Activated CD8-positive, alpha-beta T cell treated with anti-CD3 and anti-CD28 coated beads, Interleukin-2, amount 10 ng/mL, durations not matched to agents 7 days and 5 days (primary cell): ENCODE measurements at places on chromosomes 16 and 17. TPM values are rescaled to one million over a fixed set of nuclear protein-coding genes. Genes with fewer than 3 reads are reported as not detected.

Gene ZG16
- total RNA-seq = not detected

Gene WFIKKN1
- total RNA-seq = 0.68 TPM

Gene RCVRN
- not detected for total RNA-seq

Gene KRTAP9-7
- total RNA-seq = not detected

Gene IRF8
- 24.0 TPM for total RNA-seq

Gene SCGB1C2
- not detected for total RNA-seq

Gene MAP2K6
- 11.0 TPM for total RNA-seq

Gene KRT222
- total RNA-seq = not detected

Gene ADAD2
- 0.18 TPM for total RNA-seq

Gene BCAR1
- 0.08 TPM for total RNA-seq

Gene SPATA32
- 0.55 TPM for total RNA-seq

Gene PLLP
- 0.37 TPM for total RNA-seq
